Spinal cord (tissue), 10 donors: ENCODE measurements at places on chromosomes 6 and 20.

GRCh38 chr6:47967843-47968242 lies 143.2 kb downstream of the PTCHD4 start:
- DNase-seq, result no peak

DNA sequence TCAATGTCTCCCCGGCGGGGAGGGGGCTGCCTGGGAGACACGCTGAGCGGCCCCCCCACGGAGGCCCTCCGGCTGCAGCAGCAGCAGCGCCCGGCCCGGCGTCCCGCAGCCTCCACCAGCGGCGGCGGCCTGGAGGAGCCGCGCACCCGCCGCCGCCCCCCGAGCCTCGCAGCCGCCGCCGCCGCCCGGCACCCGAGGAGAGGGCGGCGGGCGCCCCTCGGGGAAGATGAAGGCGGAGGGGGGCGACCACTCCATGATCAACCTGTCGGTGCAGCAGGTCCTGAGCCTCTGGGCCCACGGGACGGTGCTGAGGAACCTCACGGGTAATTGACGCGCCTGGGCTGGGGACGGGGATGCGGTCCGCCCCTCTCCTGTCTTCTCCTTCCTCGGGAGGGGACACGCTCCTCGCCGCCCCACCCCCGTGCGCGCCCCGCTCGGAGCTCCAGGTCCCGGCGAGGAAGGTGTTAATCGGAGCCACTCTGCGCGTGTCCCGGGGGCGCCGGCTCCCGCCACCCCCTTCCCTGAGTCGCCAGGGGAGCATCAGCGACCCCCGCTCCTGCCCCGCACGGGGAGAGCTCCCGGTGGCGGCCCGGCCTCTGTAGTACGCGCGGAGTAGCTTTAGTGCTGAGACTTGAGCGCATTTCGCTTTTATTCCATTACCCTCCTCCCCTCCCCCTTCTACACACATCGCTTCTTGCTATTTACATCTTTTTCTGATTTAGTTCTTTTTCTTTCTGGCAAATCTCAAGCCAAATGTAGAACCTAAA lies 686 bp downstream of the TMEM170B start:
- no peak for DNase-seq

DNA sequence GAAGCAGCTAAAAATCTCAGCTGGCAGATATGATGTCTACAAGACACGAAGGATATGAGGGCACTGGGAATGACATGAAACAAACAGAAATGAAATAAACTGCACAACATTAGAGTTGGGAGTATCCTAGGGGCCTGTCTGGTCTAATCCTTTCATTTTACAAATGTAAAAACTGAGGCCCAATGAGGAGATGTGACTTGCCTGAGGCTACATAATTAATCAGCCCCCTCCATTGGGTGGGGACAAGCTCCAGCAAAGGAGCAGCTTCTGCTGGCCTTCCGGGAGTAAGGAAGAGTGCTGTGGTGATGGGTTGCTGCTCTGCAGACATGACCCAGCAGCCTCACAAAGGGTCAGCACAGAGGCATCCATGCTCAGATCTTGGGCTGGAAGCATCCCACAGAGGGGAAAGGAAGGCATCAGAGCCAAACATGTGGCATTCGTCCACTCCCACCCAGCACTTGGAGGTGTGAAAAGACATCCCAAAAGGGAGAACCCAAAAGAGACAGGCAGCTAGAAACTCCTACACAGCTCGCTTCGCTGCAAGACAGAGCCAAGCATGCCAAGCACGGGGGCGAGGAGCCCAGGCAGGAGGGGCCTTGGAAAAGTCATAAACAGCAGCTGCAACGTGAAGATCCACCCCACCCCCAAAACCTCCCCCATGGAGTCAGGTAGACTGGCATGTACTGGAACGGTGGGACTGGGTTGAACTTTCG lies 183.7 kb downstream of the UNC5CL start:
- no peak for DNase-seq

GRCh38 chr6:11944111-11944510 lies 68.0 kb upstream of the HIVEP1 start:
- DNase-seq, result no peak

- DNase-seq, result no peak
Measured at GRCh38 chr6:154466139-154466538, 44.3 kb downstream of the CNKSR3 start.

DNA sequence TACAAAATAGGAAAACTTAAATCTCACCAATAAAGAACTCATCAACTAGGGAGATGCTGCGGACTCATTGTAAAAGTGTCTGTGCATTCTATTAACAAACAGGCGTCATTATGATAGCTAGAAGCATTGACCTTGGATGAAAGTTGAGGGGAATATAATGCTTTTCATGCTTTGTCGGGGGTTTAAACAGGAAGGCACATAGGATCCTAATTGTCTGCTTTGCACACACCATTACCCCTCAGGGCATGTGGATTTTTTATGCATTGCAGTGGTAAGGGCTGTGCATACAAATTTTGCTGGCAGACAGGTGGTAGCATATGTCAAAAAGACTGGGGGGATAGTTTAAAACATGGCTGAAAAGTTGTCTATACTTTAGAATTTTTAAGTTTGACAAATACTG lies 447.9 kb upstream of the PLCB4 start:
- DNase-seq, result no peak

GRCh38 chr6:26363882-26364701 lies 906 bp upstream of the BTN3A2 start:
- DNase-seq, result peak; percentile 9

GRCh38 chr6:55866128-55866527 lies 9.3 kb downstream of the BMP5 start:
- DNase-seq, result no peak

- no peak for DNase-seq
Measured at GRCh38 chr20:40966103-40966502, 62.5 kb upstream of the TOP1 start.

- no peak for DNase-seq
Measured at GRCh38 chr6:110190726-110191125, 10.5 kb downstream of the CDC40 start.

GRCh38 chr20:40702504-40702903 lies 13.5 kb upstream of the MAFB start:
- no peak for DNase-seq
